ENCODE measurements at places on chromosomes 7 and 10.
A peak's percentile ranks its signal among the peaks of the same experiment; 100 is the strongest.

GRCh38 chr10:29055101-29055500, 233.8 kb upstream of the LYZL1 start:
- no peak for DNase-seq

DNA sequence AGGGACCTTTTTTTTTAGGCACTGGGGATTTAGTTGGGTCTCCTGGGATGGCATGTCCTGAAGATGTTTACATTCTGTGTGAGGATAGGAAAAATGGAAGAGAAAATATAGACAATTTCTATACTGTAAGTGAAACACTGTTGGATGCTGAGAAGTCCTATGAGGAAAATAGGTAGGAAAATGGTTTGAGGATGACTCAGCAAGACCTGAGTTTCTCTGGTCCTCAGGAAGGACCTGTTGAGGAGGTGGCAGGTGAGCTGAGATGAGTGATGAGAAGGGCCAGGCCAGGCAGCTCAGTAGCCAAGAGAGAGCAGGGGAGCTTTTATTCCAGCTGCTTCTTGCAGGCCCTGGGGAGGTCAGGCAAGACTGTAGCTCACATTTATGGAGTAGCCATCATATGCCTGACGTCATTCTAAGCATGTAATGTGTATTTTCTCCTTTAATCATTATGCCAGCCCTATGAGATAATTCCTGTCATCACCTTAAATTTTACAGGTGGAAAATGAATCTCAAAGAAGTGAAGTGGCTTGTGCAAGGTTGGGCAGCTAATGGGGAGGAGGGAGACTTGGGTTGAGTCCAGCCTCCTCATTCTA, 19.1 kb upstream of the LRRC18 start:
- DNase-seq: no peak

- peak; percentile 73 for DNase-seq
These were observed 95.2 kb downstream of the CLEC2L start for GRCh38 chr7:139618482-139619366.

GRCh38 chr10:49288341-49289065, 10.5 kb upstream of the C10orf71 start:
- no peak for DNase-seq

DNA sequence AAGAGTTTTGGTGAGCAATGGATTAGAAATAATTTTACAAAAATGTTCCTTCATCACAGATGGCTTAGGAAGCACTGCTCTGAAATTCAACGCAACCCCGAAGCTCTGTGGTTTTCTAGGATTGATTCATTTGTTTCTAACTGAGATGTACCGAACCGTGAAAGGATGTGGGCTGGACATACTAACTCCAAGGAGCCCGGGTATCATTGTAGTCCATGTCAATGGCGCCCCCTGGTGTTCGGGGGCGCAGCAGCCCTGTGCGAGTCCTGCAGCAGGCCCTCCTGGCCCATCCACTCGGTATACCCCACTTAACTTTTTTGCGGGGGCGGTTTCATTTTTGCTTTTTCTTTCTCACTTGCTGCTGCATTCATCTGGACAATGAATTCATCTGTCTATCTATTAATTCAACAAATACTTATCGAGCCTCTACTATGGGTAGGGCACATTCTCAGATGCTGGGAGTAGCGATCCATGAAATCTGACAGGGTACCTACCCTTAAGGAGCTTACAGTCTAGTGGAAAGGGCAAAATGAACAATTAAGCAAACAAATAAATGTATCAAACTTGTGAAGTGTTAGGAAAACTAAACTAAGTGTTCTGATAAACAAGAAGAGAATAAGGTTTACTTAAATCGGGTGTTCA, 25.2 kb upstream of the ITPRID1 start:
- peak; percentile 50 for DNase-seq

- DNase-seq: peak; percentile 28
These were observed at the start of gene LRRTM3 for GRCh38 chr10:66925896-66926715. LRRTM3 (plus strand) TSS chr10:66926036.

DNA sequence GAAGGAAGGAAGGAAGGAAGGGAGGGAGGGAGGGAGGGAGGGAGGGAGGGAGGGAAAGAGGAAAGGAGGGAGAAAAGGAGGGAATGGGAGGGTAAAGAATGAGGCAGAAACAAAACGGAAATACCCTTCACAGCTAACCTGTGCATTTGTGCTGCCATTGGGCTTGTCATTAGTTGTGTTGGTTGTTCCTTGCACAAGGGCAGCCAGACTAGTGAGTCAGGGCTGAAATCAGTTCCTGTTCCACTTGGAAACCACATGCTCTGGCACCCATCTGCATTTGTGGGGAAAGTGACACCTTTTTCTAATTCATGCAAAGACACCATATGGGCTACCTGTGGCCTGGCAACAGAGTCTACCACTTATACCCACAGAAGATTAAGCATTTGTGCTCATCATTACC, 1004.0 kb upstream of the C7orf33 start:
- DNase-seq: no peak

DNA sequence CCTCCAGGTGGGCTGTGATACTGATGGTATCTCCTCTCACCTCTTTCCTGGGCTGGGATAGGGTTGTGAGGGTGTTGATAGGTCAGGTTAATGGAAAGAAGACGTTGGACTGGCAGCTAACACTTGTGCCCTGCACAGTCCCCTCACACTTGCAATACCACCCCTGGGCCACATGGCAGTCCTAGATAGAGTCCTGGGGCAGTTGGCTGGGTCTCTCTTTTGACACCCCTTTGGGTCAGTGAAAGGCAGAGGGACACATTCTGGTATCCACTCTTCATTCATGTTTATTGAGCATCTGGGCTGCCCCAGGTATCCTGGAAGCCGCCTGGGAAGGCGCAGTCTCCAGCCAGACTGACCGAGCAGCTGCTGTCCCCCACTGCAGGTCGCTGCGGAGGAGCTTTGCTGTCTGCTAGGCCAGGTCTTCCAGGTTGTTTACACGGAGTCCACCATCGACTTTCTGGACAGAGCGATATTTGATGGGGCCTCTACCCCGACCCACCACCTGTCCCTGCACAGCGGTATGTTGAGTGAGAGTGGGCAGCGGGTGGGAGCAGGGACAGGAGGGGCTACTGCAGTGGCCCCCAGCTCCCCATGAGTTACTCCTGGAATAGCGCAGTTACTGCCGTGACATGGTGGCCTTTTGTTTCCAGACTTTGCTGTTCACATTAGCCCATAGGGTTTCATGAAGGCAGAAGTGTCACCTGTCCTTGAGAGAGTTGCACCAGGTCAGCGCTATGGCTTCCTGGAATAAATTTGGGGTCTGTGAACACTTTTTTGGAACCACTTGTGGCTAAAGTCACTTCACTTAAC, 19.1 kb downstream of the NACAD start:
- no peak for DNase-seq

DNA sequence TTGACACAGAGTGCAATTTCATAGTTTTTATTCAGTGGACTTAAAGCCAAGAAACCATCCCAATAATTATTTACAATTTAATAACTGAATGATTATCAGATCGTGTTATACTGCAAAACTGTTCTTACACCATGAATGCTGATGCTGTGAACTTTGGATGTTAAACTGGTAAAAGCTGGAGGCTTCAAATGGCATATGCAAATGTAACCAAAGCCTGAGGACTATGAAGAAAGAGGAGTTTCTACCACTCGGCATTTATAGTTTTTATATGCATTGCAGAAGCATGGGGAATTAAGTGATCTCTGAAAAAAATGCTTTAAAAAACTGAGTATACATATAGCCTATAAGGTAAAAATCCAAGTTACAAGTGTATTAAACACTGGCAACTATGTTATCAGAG, 42.4 kb downstream of the RNF32 start:
- no peak for DNase-seq

- no peak for DNase-seq
These were observed 41.6 kb upstream of the RASGEF1A start for GRCh38 chr10:43308515-43308914.

DNA sequence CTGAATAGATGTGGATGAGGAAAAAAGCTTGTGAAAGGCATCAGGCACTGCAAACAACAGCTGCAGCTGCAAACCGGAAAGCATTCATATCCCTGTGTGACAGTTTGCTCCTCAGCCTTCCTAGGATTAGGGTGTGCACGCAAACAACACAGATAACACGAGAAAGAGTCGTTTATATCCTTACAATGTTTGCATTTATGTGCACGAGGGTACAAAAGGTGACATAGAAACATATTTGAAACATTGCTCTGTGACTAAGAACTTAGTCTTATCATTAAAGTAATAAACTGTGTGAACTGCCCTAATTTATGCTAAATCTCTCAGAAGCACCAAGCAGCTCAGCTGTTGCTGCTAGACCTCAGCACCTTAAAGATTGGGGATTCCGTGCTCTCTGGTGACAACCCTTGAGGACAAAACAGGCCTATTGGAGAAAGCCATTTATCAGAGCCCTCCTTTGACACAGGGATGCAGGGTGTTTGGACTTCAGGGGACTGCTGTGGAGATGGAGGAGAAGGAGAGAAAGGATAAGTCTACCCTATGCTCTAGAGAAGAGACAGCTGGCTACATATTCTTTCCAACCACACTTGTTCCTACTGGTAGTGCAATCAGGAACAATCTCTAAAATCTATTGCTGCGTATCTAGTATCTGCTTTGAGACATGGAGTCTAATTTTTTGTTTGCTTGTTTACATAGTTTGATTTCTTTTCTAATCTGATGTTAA, 176.2 kb downstream of the GNAT3 start:
- no peak for DNase-seq

GRCh38 chr10:114624422-114624821, 33.7 kb downstream of the ABLIM1 start:
- no peak for DNase-seq

GRCh38 chr10:132627666-132628531, 90.3 kb downstream of the INPP5A start:
- DNase-seq: no peak

DNA sequence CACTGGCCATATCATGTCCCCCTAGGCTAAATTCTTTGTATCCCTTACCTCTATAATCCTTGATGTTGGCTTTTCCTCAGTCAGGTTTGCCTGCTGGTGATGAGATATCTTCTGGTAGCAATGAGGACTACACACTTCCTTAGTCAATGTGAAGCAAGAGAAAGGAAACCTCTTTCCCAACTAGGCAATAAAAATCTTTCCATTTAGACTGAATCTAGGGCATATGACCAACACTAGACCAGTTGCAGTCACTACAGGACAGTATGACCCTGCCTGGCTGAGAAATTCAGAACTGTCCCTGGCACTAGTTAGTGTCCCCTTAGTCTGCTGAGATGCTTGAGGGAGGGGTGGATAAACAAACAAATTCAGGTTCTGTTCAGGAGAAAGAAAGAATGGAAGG, 142.6 kb downstream of the RNLS start:
- no peak for DNase-seq

DNA sequence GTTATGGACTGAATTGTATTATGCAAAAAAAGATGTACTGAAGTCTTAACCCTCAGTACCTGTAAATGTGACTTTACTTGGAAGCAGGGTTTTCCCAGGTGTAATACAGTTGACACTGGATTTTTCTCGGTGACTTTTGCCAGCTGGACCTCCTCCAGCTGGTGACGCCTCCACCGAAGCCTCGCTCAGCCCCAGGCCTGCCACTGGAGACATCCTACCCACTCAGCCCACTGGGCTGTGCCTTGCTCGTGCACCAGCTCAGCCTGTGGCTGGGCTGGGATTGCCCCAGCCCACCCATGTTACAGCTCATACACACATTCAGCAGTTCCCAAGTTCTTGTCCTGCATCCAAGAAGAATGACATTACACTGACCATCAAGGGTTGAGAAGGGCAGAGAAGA, 42.4 kb upstream of the GPR22 start:
- no peak for DNase-seq

- no peak for DNase-seq
These were observed 34.3 kb upstream of the MTPAP start for GRCh38 chr10:30383356-30383755.

DNA sequence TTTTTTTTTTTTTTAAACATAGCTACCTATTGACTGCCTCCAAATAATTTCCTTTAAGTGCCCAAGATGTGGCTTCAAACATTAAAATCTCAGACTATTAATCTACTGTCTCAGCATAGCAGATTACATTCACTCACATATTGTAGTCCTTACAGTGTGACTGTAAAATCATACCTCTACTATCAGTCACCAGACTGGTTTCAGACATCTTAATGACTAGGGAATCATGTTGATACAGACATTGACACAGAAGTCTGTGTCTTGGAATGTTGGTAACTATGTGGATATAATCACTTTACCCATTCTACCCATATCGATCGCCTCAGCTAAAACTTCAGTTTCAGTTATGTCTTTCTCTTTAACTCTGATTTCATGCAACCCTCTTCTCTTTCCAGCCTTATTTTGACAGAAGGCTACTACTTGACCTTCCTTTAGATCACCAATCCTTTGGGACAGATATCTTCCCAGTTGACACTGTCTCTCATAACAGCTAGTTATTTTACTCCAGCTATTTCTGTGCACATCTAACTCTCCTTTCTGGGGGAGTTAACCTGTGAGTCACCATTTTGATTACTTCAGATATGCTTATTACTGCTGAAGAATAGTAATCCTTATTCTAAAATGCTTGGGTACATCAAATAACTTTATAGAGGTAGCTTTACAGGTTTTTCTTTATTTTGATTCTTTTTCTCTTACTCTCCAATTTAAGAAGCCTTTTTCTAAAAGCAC, 7.0 kb downstream of the TNKS2 start:
- DNase-seq: no peak

GRCh38 chr10:119620241-119621077, 23.7 kb upstream of the TIAL1 start:
- no peak for DNase-seq

DNA sequence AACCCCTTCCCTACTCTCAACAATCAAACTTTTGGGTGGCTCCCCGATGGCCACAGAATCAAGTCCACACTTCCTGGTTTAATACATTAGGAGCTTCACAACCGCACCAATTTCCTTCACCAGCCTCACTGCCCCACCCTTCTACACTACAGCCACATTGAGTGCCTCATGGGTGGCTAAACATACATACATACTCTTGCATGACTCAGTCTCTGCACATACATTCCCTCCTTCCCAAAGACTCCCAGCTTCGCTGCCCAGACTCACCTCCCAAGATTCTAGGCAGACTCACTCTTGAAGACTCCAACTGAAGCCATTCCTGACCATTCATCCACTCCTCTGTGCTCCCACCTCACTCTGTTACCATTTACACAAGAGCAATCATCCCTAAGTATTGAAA, 15.9 kb downstream of the VPS41 start:
- no peak for DNase-seq

DNA sequence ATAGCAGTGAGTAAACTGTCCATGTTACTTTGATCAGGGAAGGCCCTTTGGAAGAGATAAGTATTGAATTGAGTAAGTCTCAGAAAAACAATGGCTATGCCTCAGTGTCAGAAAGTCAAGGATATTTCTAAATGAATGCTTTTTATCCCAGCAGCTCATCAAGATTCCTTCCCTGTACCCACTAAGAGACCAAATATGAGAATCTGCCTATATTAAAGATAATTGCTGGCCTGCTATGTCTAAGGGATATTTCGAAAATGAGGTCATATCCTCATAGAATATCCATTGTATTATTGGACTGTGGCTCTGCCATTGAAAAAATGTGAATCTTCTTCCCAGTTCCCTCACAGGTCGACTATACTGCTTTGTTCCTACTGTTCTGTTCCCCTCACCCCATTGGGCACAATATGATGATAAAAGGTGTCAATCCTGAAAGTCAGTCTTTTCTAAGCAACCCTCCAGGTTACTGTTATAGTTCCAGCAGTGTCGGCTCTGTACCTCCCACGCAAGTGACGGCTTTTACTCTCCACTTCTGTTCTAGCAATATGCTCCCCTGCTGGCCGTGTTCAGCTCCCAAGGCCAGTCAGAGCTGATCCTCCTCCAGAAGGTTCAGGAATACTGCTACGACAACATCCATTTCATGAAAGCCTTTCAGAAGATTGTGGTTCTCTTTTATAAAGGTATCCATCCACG, 51.7 kb downstream of the BZW2 start:
- no peak for DNase-seq
